ENCODE measurements at places on chromosomes 13 and 19.

DNA sequence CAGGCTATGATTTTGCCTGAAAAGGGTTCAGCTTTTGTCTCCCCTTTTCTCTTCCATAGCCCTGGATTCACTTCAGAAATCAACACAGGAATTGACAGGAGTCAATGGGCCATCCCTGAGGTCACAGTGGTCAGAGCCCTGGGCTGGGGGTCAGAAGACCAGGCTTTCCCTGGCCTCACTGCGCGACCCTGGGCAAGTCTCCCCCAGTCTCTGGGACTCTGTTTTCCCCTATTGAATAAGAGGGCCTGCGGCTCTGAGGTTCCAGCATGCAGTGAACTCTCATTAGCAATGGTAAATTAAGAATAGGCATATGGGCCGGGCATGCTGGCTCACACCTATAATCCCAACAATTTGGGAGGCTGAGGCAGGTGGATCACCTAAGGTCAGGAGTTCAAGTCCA lies 30.7 kb upstream of the VSTM2B start:
- DNase-seq: no peak

DNA sequence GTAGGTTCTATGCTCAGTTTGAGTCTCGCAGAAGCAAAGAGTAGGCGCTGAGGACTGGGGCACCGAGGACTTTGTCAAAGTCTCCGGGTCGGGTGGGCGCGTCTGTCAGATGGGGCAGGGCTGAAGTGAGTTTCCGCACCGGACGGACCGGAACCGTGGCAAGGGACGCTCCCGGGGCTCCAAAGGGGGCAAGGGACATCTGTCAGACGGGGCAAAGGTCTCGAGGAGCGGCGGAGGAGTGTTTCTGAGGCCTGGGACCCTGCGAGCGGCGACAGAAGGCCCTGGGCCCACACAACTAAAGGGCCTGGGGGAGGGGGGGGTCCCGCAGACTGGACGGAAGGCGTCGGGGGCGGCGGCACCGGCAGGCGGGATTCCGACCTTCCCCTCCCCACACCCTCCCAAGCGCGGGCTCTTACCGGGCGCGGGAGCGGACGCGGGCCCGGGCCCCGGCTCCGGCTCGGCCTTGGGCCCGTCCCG lies 13.3 kb upstream of the AKAP8L start:
- DNase-seq: no peak

DNA sequence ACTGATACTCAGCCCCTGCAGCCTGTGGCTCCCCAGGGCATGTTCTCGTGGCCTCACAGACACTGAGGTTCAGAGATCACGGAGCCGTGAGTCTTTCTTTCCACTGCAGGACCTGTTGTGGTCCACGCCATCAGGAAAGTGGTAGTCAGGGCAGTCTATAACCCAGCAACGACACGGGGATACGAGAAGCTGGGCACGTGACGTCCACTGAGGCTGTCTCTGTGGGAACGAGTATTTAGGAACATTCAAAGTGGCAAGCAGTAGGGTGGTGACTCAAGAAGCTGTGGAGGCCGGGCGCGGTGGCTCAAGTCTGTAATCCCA lies 29.6 kb upstream of the CCNE1 start:
- no peak for DNase-seq

GRCh38 chr13:28138756-28139470 lies 568 bp downstream of the PAN3 start:
- DNase-seq: peak; percentile 75

DNA sequence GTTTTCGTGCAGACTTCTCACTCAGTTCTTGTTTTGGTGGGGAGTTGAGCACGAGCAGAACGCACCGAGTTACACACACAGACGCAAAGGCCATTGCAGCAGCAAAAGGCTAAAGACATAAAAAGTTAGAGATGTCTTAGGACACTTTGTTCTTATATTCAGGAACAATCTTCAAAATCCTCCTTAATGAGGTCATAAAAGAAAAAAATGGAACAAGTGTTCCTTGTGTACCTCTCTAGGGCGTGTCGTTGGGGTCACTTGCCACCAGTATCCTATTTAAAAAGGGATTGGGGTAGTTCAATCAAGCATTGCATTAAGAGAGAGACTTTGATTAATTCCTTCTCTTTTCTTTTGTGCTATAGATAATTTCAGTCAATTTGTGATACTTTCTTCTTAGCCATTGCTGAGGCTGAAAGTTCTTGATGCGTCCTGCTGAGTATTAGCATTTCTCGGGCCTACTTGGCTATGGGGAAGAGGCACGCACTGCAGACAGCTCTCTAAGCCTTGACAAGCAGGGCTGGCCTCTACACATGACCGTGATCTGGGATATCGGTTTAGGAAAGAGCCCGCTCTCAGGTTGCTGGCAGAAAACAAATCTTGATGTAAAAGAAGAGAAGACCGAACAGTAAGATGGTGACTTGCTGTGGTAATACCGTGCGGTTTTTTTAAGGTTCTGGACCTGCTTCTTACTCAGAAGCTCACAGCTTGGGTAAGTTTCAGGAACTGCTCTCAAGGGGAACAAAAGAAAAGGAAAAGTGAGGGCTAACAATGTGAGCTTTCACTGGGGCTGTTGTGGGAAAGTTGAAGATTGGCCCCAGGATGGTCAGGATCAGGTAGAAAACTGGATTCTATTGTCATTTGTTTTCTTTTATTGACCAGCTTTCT lies 223.6 kb downstream of the TM9SF2 start:
- no peak for DNase-seq

DNA sequence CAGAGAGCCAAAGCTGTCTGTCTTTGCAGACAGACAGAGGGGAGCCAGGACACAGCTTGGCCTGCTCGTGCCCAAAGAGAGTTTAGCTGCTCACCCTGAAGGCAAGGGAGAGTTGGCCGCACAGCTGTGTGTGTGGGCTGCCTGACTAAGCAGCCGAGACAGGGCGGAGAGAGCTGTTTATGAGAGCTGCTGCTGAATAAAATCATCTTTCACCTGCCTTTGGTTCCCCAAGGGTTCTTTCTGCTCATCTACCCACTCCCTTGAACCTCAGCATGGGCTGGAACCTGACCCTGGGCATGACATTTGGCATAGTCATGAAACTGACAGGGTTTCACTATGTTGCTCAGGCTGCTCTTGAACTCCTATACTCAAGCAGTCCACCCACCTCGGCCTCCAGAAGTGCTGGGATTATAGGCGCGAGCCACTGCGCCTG lies 98.2 kb downstream of the RBM26 start:
- no peak for DNase-seq

DNA sequence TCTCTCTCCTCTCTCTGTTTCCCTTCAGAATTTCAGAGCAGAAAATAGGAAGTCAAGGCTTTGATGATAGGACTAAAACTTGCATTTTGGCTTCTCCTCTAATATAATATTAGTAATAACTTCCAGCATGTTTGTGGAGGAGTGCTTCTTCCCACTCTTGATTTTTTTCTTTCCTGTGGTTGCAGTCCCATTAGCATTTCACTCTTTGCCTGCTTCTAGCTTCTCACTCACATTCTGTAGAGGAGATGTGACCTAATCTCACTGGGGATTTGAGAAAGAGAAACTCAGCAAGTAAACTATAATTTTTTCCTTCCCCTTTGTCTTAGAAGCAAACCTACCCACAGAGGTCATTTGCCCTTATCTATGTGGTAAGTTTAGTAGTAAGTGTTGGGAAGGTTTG lies 169.4 kb upstream of the HTR2A start:
- no peak for DNase-seq

- DNase-seq: no peak
Observed at GRCh38 chr19:23098988-23099387, 17.8 kb upstream of the ZNF730 start.

DNA sequence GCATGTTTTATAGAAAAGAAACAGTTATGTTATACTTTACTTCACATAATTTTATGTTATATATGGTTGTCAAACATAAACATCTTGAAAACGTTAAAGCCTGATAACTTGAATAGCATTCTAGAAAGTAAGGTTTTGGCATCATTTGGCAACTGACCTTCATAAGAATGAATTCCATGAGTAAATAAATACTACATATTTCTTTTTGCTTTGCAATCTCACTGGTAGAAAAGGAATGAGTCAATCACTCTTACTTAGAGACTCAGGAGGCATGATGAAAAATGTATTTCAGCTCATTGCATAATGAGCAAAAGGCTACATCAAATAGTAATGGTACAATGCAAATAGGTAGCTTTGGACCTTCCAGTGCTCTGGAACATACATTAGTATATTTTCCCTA lies 1381.9 kb downstream of the EFNB2 start:
- no peak for DNase-seq

- no peak for DNase-seq
Observed at GRCh38 chr13:76713280-76713679, 172.9 kb downstream of the KCTD12 start.

DNA sequence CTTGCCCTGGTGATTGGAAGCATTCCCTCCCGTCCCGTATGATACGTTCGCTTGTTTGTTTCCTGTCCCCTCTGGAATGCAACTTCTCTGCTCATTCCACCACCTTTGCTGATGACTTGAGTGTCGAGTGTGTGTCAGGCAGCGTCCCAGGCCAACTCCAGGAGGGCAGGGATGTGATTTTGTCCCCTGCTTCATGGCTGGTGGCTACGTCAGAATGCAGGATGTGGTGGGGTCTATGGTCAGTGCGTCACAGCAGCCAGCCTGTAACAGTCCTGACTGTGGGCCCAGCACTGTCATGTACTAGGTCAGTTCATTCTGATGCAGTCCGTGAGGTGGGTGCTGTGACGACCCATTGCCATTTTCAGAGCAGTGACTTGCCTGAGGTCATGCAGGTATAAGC lies 16.2 kb downstream of the BRSK1 start:
- no peak for DNase-seq

DNA sequence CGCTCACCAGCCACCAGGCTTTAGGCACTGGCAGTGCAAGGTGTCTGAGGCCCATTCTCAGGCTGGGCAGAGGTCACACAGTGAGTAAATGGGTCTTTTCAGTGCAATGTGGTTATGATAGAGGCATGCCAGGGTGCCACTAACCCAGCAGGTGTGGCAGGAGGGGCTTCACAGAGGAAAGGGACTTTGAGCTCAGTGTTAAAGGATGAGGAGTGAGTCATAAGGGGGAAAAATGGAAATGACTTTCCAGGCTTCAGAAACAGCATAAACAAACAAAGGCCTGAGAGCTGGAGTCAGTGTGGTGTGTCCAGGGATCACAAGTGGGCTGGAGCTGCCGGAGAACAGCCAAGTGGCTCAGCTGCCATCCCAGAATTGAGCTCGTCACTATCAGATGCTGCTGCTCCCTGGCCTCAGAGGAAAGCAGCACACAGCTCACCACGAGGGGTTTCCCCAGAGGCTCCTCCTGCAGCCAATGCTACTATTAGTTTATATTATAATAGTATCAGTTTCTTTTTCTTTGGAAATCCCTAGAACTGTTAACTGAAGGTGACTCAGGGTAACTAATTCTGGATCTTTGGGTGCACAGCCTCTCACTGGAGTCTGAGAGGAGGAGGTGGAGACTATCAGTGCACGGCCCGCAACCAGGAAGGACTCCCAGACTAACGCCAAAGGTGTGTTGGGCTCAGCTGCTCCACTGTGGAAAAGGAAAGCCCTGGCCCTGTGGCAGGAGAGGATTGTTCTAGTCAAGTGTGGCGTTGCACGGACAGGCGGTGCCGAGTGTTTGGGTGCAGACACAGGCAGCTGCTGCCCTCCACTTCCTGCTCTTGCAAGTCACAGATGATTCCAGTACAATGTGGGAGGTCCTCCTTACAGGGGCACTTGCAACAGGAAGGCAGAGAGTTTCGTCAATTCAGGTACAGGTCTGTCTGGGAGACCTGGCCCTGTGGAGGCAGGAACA lies 39.5 kb downstream of the DHRS12 start:
- DNase-seq: no peak

GRCh38 chr13:35879111-35879510 lies 252.1 kb downstream of the DCLK1 start:
- DNase-seq: no peak

GRCh38 chr13:46893221-46893740 lies 3.6 kb downstream of the HTR2A start:
- DNase-seq: no peak

GRCh38 chr19:5059213-5059574 lies 90.3 kb downstream of the KDM4B start:
- no peak for DNase-seq

DNA sequence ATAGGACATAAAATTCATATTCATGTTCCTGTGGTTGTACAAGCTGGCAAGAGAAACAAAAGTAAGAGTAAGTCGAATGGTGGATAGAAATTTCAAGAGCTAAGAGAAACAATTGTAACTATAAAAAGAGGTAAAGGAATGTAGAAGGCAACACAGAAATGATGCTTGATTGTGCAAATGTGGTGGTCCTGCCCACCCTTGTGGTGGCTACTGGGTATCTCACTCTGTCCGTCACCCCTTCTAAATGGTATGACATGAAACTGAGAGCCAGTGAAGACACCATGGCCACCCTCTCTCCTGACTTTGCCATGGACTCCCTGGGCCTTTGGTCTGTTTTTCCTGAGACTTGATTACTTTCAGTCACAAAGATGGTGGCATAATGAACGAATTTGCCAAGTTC lies 925.9 kb upstream of the SLITRK6 start:
- DNase-seq: no peak

- DNase-seq: no peak
Observed at GRCh38 chr13:113863524-113864272, at the start of gene GAS6. Gene GAS6, minus strand, starts transcription at chr13:113864076. Its CDS starts 156 bp downstream, at chr13:113863920.

DNA sequence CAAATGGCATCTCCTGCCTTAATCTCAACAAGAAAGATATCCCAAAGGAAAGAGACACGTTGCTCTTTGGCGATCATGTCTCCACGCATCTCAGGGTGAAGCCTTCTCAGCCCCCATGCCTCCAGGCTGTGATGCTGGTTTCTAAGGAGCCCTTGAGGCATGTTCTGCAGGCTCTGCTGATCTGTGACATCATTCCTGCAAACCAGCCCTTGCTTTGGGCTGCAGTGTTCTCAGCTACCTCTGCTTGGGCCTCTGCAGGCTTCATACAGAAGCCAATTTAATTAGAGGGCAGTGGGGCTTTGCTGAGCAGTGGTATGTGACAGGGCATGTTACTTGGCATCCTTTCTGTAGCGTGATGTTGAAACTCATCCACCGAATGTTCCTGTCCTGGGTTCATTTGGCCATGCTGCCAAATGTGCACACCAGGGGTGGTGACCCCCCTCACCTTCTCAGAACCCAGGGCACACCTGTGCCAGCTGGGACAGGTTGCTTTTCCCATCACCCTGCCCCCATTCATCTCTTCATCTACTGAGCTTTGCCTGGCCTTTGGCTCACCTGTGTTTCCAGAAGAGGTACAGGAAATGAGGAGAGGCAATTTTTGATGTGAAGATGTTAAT lies 230.9 kb downstream of the TEX29 start:
- DNase-seq: no peak

DNA sequence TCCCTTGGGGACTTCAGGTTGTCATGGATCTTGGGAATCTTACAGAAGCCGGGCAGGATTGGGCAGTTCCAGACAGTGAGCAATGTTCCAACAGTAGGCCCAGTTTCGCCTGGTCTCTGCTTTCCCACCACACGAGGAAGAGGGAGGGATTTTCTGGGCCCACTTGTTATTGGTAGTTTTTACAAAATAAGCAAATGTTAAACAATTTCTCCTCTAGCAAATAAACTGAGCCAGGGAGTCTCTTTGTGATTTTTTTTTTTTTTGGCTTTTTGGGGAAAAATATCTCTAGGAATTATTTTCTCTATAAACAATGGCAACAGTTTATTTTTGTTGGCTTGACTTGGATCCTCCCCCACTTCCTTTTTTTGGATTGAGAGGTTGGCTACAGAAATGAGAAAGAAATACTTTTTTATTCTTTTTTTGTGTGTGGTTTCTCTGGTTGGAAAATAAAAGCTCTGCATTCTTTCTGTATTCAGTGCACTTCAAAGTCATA lies 89.3 kb downstream of the TM9SF2 start:
- DNase-seq: no peak
